Cortex of kidney (tissue), 1 donor: ENCODE measurements at places on chromosomes 11 and 22.

DNA sequence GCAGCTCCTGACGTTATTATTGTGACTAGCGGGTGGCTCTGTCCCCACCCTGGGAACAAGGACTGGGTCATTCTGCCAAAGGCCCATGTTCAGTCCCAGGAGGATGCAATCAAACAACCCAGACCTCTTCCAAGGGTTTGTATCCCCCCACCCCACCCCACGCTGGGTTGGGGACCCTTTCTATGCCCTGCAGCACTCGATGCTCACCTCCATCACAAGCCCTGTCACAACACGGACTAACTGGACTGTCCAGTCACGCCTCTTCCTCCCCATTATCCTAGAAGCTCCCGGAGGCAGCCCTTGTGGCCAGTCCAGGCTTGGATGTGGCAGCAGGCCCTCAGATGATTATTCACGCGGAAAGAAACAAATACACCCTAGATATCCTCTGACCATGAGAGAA is 3.7 kb downstream of the SHANK2 start:
- no peak for DNase-seq

GRCh38 chr22:47032956-47033647 is 270.7 kb downstream of the TBC1D22A start:
- no peak for DNase-seq

DNA sequence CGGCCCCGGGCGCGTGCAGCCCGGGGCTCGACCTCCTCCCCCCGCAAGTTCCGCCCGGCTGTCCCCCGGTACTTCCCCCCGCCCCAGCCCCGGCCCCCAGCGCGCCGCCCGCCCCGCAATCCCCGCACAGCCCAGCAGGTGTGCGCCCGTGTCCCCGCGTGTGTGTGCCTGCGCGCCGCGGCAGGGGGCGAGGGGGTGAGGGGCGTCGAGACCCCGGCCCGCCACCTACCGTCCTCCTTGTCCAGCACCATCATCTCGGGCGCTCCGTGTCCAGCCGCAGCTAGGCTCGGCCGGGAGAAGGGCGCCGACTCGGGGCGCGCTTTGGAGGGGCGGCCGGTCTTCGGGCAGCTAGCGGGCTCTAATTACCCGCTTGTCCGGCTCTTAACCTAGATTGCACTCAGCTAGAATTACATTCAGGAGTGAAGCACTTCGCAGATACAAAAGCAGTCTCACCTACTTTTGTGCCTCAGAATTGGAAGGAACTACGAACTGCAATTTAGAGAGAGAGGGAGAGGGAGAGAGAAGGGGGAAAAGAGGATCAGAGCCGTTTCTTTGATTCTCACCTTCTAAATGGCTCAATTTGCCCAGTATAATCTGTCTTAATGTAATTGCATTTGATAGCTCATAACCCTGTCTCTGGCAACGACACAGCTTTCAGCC is 439 bp downstream of the LMO1 start:
- DNase-seq: no peak

DNA sequence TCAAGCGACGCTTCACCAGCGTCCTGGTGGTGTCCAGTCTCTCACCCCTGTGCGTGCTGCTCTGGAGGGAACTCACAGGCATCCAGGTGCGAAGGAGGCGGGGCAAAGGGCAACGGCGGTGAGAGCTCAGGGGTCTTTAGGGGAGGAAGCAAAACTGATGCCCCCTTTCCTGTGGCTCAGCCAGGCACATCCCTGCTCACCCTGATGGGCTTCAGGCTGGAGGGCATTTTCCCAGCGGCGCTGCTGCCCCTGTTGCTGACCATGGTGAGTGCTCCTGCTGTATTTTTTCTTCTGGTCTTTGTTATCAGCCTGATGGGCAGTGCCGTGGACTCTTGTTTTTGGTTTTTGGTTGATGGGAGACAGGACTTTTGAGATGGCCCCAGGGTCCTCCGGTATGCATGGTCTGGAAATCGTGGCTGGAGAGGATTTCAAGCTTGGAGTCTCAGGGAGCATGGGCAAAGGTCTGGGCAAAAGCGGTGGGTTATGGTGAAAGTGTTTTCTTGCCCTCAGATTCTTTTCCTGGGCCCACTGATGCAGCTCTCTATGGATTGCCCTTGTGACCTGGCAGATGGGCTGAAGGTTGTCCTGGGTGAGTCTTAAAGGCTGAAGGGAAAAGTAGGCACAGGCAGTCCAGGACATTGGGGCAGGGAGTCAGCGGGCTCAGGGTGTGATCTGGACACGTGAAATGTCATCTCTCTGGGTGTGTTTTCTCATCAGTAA is 695 bp downstream of the RCE1 start:
- DNase-seq: no peak

- no peak for DNase-seq
These were observed 823 bp upstream of the CPT1A start for GRCh38 chr11:68842427-68843051.

- DNase-seq: no peak
These were observed 45.5 kb upstream of the POU2AF2 start for GRCh38 chr11:111200010-111200534.

DNA sequence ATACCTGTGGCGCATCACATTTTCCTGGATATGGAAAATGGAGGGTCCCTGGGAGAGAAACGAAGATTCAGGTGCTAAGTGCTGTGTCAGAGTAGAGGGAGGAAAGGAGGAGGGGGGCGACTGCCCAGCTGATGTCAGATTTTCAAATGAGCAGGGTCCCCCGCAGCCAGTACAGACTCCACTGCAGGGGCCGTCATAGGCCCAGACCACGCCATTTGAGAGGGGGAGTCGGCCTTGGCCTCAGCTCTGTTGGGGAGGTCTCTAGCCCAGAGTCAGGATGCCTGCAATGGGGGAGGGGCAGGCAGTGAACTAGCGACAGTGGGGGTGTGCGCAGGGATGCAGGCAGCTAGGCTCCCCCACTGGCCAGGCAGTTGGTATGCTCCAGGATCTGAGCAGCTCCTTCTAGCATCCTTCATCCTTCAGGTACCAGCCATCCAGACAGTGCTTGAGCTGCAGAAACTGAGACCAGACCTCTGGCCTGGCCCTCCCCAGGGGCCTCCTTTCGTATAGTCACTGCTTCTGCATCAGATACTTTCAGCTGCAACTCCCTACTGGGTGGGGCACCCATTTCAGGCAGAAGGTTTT is at the start of the genes BSCL2 and GNG3:
Gene BSCL2, minus strand, starts transcription at position 148 of the 585 bp plus-strand sequence. CDS start 229 bp downstream, outside the sequence.
Gene GNG3, plus strand, starts transcription at position 400 of the 585 bp plus-strand sequence. CDS start 620 bp downstream, outside the sequence.
- DNase-seq: no peak

DNA sequence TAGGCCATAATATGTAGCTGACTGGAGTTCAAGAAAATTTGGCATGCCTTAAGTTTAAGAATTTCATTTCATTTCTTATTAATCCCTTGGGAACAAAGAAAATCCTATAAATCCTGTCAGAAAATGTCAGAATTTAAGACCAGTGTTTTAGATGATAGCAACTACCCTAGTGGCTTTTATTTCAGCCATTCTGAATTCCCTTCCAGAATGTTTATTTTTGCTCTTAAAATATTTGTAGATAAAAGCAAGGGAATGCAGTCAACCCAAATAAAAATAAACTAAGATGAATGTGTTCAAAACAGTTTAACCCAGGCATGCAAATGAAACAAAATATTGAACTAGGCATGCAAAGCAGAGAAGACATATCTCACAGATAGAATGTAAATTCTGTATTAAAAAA is 356.9 kb upstream of the LRRC4C start:
- no peak for DNase-seq

- no peak for DNase-seq
These were observed 87.2 kb downstream of the LARGE2 start for GRCh38 chr11:46009647-46010046.

DNA sequence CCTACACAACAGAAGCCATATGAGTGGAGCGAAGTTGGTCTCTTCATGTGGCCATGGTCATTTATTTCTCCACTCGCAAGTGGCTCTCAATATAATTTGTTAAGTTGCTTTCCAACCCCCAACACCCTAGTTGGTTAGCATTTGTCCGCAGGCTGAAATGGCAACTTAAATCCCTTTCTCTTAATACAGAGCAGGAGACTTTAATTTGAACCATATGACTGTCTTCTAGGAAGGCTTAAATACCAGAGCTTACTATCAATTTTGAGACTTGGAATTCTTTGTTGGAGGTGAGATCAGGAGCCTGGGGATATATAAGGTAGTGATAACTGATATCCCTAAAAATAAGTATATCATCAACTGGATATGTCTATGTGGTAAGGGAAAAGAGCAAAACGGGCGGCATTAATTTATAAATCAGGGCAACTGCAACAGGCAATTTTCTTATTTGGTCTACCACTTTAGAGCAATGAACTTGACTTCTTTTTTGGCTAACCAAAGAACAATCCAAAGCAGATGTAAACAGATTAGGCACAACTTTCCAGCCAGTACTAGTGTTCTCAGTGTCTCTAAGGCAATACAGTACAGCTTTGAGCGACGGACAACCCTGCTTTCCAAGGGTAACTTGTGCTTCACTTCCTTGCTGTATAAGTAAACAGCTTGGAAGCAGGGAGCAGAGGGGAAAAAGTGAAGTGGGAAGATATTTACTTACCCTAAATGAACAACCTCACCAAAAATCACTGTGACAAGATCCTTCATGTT is 74.7 kb upstream of the APOA1 start:
- DNase-seq: no peak

DNA sequence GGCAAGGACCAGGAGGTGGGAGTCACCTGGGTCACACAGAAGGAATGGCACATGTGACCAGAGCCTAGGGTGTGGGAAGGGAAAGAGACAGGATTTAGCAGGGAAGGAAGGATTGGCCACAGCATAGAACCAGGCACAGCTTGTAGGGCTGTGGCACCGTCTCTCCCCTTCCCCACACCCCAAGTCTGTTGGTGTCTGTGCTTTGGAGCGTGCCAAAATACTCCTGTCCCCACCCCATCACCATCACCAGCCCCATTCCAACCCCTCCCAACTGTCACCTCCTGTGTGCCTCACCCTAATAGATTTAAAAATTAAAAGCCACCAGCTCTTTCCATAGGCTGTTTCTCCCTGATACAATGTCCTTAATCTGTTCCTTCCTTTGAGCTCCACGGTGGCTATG is 18.2 kb downstream of the SGSM1 start:
- DNase-seq: no peak

DNA sequence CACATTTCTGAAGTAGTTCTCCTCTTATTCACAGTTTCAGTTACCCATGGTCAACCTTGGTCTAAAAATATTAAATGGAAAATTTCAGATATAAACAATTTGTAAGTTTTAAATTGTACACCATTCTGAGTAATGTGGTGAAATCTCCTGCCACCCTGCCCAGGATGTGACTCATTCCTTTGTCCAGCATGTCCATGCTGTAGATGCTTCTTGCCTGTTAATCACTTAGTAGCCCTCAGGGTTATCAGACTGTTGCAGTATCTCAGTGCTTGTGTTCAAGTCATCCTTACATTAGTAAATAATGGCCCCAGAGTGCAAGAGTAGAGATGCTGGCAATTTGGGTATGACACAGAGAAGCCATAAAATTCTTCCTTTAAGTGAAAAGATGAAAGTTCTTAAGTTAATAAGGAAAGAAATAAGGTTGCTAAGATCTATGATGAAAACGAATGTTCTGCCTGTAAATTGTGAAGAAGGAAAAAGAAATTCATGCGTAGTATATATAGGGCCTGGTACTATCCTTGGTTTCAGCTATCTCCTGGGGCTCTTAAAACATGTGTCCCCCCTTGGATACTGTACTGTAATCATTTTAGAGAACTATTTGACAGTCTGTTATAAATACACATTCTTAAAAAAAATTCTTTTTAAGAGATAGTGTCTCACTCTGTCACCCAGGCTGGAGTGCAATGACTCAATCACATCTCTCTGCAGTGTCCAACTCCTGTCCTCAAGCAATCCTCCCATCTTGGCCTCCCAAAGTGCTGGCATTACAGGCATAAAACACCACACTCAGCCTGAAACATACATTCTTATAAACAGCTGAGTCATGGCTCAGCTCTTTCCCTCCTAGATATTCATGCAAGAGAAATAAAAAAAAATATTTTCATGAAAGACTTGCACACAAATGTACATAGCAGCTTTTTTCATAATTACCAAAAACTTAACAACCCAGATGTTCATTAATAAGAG is 31.3 kb downstream of the MTNR1B start:
- no peak for DNase-seq

DNA sequence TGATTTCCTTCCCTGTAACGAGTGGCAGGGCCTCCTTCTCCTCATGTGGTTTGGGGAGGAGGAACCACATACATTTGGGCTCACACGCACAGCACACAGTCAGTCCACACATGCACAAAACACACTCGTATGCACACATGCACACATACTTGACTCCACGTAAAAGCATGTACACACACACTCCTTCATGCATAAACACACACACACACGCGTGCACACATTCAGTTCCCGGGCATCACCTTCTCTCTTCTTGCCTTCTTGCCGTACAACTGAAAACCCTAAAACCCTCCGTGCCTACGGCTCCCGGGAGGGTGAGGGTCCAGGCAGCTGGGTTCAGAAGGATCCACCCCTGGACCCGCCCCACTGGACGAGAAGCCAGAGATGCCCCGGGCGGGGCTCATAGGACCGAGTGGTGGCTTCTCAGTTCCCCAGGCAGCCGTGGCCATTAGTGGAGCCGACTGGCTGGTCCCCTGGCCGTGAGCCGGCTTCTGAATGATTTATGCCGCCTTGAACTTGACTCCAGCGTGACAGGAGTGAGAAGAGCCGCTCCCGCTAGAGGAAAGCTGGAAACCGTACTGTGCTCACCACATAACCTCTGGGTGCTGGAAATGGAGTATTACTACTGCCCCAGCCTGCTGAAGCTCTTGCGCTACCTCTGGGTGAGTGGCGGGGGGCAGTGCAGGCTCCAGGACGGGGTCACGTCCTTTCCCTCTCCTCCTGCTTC is 117.4 kb downstream of the KIAA1671 start:
- no peak for DNase-seq

GRCh38 chr22:50299785-50300619 is 7.4 kb downstream of the PLXNB2 start:
- DNase-seq: no peak

- DNase-seq: no peak
These were observed 52.2 kb upstream of the HMGXB4 start for GRCh38 chr22:35204807-35205775.

GRCh38 chr11:27388869-27389268 is 25.9 kb upstream of the CCDC34 start:
- no peak for DNase-seq

GRCh38 chr11:60947700-60948099 is 4.3 kb downstream of the SLC15A3 start:
- no peak for DNase-seq

GRCh38 chr11:129976328-129976727 is 26.3 kb downstream of the PRDM10 start:
- no peak for DNase-seq

DNA sequence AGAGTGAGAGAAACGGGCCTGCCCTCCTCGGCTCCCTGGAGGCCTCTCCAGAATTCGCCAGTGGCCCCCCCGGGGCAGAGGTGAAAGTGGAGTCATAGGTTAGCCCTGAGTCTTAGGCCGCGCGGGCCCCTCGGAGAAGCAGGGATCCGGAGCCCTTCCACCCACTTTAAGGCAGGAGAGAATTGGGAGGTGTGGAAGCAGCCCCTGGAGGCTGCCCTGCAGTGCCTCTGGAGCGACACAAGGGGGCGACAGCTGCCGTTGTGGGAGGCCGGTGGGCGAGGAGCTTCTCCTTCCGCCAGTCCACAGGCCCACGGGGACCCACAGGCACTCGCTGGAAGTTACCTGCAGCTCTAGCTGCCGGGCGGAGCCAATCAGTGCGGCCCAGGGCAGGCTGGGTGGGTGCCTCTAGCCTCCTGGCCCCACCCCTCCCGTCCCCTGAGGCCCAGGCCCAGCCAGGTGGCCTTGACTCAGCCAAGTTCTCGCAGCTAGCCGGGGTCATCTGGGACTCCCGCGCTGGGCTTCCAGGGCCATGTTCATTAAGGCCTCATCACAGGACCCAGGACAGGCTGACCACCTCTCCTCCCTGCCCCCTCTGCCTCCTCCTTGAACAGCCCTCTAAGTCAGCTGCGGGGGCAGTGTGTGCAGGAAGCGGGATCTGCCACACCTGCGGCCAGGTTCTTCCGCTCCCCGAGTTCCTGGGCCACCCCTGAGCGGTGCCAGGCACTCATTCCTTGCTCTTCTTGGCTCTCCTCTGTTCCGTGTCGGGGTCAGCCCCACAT is 5.0 kb downstream of the DGKZ start:
- DNase-seq: no peak
